ENCODE measurements at places on chromosomes 6 and 20.

GRCh38 chr20:57709823-57710799 is at the start of gene PMEPA1:
Gene PMEPA1, minus strand, starts transcription at chr20:57710015. Its CDS starts 433 bp downstream, at chr20:57709582.
- DNase-seq, result peak; percentile 99

- DNase-seq, result no peak
These were observed 46.8 kb downstream of the CTCFL start for GRCh38 chr20:57478176-57478575.

DNA sequence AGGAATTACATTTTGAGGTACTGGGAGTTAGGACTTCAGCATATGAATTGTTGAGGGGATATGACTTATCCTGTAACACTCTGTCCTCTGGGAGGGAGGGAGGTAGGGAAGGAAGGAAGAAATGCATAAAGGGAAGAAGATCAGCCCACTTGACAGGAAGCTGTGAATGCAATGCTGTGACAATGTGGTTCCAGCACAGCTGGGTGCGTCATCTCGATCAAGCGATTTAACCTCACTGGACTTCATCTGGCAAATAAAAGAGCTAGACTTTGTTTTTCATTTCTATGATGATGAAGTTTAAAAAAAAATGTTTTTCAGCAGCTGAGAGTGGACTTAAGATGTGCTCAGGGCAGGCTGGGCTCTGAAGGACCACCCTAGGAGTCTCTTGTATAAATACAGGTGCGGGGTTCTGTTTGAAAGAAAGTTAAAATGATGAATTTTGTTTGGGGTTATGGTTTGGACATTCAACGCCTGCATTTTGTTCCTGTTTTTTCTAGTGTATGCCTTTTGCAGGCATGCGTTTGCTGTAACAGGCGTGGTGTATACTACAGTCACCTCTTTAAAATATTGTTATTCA is 178.1 kb downstream of the RIMS1 start:
- no peak for DNase-seq

DNA sequence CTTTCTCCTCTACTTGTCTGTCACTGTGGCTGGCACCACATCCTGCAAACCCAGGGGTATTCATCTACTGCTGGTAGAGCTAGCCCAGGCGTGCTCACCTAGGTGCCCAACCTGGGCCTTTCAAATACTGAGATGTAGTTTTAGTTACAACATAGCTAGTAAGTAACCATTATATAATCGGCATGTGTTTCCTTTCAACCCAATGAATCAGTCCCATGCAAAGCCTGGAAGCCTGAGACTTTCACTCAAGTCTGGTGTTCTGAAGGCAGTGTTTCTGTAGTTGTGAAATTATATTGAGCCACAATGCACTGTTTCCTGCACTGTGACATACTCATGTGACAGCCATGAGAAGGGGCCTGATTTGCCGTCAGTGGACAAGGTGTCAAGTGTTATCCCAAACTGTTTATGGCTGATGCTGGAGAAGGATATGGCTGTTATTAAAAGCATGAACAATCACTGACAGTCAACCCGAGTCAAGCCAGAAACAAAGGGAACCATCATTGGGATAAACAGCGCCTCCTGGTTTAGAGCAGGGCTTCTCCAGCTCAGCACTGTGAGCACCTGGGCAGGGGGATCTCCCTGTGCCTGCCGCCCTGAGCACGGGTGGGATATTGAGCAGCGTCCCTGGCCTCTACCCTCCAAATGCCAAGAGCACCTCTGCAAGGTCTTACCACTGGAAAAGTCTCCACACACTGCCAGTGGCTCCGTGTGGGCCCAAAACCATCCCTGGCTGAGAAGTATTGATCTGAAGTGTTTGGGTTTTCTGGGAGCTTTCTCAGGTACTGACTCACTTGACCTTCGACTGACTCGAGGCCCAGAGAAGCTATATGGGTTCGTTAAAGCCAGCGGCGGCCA is 1.6 kb downstream of the PSMA7 start:
- peak; percentile 41 for DNase-seq

- peak; percentile 67 for DNase-seq
These were observed 180.4 kb downstream of the ZNF217 start for GRCh38 chr20:53413186-53413631.

- no peak for DNase-seq
These were observed 1073.0 kb upstream of the MAP3K7 start for GRCh38 chr6:91659891-91660290.

DNA sequence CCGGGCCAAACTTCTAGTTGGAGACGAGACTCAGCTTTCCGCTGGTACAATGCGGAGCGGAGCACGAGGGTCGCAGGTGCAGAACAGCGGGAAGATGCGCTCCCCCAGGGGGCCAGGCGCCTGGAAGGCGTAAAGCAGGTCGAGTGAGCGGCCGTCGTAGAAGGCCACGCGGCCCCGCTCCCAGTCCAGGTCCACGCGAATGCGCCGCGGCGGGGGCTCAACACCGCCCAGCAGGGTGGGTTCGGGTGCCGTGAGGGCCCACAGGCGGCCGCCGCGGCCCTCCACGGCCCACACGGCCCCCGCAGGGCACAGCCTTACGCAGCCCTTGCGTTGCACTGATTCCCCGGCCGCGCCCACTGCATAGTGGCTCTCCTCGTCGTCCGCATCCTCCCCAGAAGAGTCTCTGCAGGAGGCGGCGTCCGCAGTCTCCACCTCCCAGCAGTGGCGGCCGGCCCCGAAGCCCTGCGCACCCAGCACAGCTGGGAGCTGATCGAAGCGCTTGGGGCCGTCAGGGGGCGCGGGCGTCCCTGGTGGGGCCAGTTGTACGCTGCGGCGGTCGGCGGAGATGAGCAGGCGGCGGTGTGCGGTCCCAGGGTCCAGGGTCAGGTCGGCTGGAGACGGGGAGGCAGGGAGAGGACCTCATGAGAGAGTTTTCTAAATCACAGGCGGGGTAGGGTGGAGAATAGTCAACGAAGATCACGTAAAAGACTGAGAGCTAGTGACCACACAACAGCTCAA is 4.3 kb downstream of the PPP1R11 start:
- no peak for DNase-seq

DNA sequence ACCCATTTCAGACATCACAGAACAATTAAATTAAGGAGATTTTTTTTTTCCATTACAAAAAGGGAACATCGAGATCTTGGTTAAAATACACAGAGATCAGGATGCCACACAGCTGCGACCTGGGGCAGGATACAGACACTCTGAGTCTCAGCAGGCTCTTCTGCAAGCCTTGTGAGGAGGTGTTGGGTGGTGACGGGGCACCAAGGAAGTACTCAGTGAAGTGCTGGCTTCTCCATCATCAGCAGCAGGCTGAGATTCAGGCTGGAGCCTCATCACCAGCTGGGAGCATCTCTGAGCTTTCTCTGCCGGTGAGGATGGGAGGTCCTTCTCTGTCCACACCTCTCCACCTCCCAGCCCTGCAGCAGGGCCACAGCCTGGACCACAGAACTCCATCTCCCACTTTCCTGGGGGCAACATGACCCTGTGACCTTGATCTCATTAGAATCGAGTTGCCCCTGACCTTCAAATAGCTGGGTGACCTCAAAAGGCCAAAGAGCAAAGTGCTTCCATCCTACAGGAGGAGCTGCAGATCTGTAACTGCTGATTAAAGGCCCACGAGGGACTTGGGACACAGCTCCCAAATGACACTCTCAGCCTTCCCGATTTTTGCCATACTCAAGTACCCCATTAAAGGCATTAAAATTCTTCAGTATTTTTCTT is 16.0 kb downstream of the PMEPA1 start:
- DNase-seq, result no peak

GRCh38 chr6:75103431-75103830 is 102.4 kb downstream of the COL12A1 start:
- DNase-seq, result no peak

DNA sequence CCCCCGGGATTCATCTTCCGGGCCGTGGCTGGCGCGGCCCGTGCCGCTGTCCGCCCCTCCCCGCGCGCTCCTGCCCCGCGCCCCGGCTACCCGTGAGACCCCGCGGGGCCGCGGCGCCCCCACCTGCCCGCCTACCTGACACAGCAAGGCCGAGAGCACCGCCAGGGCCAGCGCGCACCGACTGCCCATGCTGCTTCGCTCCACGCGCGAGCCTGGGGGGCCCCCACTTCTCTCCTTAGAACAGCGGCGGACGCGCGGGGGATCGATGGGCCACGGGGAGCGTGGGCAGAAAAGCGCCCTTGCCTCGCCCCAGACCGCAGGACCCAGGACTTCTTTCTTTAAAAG is 955 bp downstream of the DLL1 start:
- DNase-seq, result no peak

GRCh38 chr20:1075616-1076015 is 42.8 kb upstream of the PSMF1 start:
- DNase-seq, result no peak

- DNase-seq, result no peak
These were observed 456.5 kb downstream of the UTRN start for GRCh38 chr6:144741659-144742058.

DNA sequence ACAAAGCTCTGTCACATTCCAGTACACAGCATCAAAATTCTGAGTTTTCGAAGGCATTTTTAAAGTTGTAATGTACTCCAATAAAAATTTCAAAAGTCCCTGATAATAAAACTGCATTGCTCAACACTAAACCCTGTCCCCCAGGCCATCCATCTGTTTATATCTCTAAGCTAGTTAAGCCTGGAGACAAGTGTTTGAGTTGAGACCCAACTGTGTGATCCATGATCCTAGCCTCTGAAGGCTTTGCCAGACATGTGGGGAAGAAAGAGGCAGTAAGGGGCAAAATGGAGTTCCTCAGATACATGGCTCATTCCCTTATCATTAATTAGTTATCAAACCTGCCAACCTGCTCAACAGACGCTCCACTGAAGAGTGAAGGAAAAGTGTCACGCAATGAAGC is 198.4 kb downstream of the ISM1 start:
- DNase-seq, result no peak

DNA sequence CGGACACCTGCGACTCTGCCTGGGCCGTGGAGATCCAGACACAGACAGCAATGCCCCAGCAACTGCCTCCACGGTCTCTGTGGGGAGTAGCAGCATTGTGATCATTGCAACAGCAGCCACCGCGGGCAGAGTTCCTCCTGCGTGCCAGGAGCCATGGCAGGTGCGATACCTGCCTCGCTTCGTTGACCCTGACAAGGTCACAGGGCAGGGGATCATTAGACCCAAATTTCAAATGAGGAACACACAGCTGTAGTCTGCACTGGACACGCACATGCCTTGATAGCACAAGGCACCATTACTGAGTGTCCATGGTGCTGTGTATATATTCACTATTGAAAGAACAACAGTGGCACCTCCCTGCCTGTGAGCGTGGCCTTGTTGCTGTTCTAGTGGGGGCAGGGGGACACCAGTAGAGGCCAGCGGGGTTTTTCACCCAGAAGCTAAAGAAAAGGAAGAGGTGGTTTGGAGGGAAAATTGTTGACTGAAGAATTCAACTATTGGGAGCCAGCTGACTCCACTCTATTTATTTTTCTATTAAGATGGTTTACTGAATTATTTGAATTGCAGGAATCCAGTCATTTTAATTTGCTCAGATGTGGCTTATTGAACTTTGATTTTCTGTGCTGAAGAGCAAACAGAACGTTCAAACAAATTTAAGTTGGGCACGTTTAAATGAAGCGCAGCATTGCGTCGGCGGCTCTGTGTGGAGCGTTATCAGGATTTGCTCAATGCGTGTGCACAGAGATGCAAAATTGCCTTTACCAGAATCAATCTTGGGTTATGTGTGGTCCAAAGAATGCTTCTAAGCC is 60.2 kb upstream of the RPS6KA2 start:
- no peak for DNase-seq

DNA sequence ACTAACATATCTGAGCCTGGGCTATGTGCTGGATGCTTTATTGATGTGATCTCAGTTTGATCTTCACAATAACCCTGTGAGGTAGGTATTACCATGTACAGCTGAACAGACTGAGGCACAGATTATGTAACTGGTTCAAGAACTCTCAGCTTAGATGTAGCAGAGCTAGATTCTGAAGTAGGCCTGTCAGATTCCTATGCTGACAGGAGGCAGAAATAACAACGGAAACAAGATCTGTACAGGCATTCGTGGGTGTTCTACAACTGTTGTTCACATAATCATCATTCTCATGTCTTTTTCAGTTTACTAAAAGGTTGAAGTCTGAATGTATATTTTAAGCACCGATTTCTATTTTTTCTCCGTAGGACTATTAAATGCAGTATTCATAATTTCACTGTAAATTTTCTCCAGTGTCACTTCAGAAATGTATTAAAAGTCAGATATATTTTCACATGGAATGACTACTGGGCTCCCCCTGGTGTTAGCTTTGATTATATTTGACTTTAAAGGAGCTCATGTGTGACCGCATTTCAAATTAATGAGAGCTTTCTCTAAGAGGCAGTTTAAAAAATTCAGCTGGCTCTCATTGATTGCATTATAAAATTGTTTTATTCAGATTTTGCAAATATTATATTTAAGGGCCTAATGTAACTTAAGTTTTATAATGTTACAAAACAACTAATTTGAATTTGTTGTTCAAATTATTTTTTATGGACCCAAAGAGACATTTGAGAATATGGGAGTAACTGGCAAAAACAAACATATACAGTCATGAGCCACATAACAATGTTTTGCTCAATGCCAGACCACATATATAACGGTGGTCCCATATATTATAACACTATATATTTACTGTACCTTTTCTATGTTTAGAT is 36.4 kb upstream of the SLC17A4 start:
- peak; percentile 67 for DNase-seq

DNA sequence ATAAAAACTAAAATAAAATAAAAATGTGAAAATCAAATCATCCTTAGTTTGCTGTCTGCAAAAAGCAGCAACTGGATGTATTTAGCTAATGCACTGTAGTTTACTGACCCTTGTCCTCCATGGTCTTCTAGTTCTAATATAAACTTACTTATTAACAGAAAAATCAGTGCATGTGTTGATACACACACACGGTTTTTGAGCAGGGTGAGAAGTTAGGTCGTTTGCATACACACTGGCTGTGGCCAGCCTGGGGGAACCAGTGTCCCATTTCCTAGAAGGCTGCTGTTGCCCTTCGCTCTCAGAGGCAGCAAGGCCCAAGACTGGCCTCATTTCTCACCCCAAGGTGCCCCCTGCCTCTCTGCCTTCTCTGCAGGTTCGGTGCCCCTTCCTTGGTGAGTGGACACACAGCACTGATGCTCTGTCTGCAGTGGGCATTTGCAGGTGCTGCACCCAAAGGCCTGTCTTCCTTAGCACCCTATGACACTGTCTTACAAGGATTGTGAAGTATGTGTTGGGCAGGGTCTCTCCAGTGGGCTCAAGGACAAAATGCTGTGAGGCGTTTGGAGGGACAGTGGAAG is 168.5 kb downstream of the SCP2D1 start:
- DNase-seq, result no peak

- no peak for DNase-seq
These were observed 13.3 kb downstream of the RAET1E start for GRCh38 chr6:149884617-149885016.

- peak; percentile 74 for DNase-seq
These were observed 979.7 kb downstream of the TBC1D32 start for GRCh38 chr6:120354452-120355098.

GRCh38 chr6:108653949-108654348 is 93.2 kb downstream of the FOXO3 start:
- peak; percentile 14 for DNase-seq

- DNase-seq, result peak; percentile 36
These were observed 37.3 kb downstream of the IPCEF1 start for GRCh38 chr6:154319231-154319858.

DNA sequence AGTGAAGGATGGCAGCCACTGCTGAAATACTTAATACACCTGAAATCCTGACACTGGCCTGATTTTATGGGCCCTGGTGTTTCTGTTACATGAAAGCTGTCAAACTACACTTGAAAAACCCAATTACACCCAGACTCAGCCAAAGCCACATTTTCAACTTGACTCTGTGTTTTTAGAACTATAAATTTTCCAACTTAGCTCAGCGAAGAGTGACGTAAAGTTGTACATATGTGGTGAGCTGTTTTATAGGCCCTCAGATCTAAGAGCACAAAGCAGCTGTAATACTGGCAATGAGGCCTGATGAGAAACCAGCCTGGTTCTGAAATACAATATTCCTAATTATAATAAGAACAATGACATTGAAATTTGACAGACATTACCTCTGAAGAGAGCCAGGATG is 18.6 kb downstream of the SCML4 start:
- DNase-seq, result no peak

Measured in PC-3 (cell line).